HepG2 (cell line): ENCODE measurements at places on chromosomes 7 and 10.
A peak's percentile ranks its signal among the peaks of the same experiment; 100 is the strongest.

DNA sequence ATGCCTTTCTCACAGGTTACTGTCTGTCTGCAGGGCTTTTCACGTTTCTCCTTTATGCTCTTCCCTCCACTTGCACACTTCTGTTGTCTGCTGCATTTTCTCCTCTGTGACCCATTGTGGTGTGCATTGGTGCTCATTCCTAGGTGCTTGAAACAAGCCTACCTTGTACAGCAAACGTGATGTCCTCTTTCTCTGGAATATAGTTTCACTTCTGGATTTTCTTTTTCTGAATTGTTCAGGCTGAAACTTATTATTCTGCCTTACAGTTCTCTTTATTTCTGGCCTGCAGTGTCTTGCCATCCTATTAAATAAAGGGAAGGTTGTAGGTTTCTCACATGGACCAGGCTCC is 128.8 kb upstream of the SAMD8 start:
- DNase-seq = no peak

DNA sequence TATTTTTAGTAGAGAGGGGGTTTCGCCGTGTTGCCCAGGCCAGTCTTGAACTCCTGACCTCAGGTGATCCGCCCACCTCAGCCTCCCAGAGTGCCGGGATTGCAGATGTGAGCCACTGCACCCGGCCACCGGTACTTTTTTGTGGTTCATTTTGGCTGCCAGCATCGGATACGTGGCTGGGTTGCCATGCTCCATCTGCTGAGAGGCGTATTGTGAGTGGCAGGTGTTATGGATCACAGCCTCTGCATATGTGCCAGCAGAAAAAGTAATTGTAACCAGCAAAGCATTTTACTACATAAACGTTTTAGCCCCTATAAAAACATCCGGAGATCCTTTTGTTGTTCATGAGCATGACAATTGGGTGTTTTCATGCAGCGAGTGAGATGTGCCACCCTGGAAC is 7.1 kb downstream of the FOXK1 start:
- no peak for DNase-seq

GRCh38 chr7:48518092-48518491 is 346.8 kb downstream of the ABCA13 start:
- no peak for DNase-seq

GRCh38 chr10:78424723-78425122 is 391.1 kb downstream of the RPS24 start:
- peak; percentile 48 for DNase-seq

GRCh38 chr10:35626971-35627507 is 15.1 kb downstream of the FZD8 start:
- DNase-seq = no peak
